ENCODE measurements at places on chromosomes 11 and 22. TPM values are rescaled to one million over a fixed set of nuclear protein-coding genes. Genes with fewer than 3 reads are reported as not detected.

TMEM45B gene
- total RNA-seq = 85.3 TPM

PRRG4 gene
- total RNA-seq = 31.7 TPM

SNAP29 gene
- 13.0 TPM for total RNA-seq

- DNase-seq = no peak
Measured at GRCh38 chr11:66068923-66069714, 953 bp upstream of the PACS1 start.

DNA sequence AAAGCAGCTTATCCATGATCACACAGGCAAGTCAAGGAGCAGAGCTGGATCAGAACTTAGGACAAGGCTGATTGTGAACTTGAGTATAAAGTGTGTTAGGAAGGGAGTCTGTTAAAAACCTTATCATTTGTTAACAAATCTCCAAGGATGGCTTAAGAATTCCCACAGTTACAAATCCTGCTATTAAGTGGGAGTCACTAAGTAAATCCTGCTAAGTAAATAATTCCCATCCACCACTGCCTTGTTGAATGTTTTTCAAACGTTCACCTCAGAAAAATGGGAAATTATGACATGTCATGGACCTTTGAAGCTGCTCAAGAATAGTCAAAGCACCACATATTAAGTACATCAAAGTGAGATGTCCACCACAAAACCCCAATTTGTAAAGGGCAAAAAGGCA lies 88.7 kb downstream of the FAM168A start:
- DNase-seq = no peak

DNA sequence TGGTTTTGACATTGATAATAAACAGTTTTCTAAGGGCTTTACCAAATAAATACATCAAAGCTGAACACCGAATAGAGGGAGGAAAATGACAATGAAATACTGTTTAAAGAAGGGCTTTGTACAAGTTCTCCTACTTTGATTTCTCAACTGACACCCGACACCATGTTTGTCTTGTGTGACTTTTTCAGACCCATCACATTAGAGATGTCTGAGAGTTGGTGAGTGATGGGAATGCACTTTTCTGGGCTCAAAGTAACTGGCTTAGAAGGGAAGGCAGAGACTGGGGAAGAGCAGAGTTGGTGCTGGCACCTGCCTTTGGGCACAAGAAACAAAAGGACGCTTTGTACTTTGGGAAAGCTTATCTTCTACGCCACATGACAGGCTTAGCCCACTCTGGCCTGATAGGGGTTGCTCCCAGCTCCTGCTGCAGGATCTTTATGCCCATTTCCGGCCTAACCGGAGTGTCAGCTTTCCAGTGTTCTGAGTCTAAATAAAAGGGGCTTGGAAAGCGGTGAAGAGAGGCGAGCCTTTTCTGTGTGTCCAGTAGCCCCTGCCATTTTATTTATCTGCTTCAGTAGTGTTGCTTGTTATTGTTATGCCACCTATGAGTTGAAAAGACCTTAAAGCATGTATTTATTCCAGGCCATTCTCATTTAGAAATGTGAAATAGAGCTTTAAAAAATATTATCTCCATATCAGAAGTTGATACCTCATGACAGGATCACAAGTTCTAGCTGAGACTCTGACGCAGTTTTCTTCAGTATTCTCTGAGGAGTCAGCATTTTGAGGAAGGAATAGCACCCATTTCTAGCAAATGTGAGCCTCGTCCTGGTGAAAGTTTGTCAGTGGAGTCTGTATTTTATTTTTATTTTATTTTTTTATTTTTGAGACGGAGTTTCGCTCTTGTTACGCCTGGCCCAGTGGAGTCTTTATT lies 24.2 kb downstream of the KREMEN1 start:
- DNase-seq = no peak

- no peak for DNase-seq
Measured at GRCh38 chr11:2521733-2522630, 77.2 kb downstream of the KCNQ1 start.

GRCh38 chr11:116829525-116830183 lies at the start of gene APOC3:
TSS of gene APOC3 (plus strand) at chr11:116829907. CDS start at chr11:116830583, 676 bp downstream.
- DNase-seq = no peak

- no peak for DNase-seq
Measured at GRCh38 chr11:44463751-44464150, 101.7 kb upstream of the CD82 start.

DNA sequence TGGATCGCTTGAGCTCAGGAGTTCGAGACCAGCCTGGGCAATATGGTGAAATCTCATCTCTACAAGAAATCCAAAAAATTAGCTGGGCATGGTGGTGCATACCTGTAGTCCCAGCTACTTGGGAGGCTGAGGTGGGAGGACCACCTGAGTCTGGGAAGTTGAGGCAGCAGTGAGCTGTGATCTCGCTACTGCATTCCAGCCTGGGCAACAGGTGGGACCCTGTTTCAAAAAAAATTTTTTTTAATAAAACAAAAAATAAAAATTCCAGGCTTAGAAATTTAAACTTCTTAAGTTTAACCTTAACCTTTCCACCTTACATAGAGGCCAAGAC lies 21.2 kb downstream of the CLMP start:
- DNase-seq = no peak

DNA sequence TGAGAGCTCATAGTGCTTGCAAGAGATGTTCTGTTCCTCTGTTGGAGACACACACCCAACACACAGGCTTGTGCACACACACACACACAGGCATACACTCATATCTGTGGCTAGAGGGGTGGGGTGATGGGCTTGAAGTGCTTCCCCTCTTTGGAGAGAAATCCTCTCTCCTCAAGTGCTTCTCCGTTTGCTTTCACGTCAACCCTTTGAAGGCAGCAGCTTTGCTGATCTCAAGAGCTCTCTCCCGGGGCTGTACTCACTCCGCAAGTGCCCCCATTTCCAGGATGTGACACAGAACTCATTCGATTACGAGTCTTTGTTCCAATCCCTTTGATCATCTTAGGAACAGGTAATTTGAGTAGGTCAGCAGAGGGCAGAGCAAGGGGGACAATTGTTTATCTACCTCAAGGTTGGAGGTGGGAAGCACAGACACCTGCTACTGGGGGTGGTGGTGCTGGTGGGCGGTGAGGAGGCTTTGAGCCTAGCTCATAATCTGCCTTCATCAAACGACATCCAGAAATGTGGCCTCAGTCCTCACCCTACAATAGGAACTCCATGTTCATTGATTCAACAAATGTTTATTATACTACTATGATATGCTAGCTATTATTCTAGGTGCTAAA lies 529.8 kb upstream of the CADM1 start:
- no peak for DNase-seq

GRCh38 chr11:1515082-1516060 lies 28.8 kb upstream of the MOB2 start:
- no peak for DNase-seq

GRCh38 chr11:61270354-61271076 lies 24.6 kb downstream of the VWCE start:
- no peak for DNase-seq

GRCh38 chr11:10683429-10683828 lies 10.1 kb downstream of the IRAG1 start:
- no peak for DNase-seq

DNA sequence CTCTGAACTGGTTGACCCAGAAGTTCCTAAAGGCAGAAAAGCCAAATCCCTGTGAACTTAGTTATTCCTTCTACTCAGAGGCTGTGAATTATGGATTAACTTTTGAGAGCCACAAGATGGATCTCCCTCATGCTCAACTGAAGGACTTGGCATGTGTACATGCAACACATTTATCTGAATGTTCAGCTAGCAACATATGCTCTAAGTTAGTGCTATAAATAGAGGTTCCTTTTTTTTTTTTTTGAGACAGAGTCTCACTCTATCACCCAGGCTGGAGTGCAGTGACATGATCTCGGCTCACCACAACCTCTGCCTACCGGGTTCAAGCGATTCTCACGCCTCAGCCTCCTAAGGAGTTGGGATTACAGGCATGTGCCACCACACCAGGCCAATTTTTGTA lies 40.1 kb downstream of the EIF4ENIF1 start:
- DNase-seq = no peak

Measured in esophagus squamous epithelium (tissue), 5 donors.